AML-193 (cell line): ENCODE measurements at places on chromosomes 6 and 20.

- peak; percentile 2 for DNase-seq
These were observed 448.0 kb downstream of the EYS start for GRCh38 chr6:65259059-65259458.

- DNase-seq: no peak
These were observed 22.6 kb upstream of the SH3BGRL2 start for GRCh38 chr6:79608334-79609224.

DNA sequence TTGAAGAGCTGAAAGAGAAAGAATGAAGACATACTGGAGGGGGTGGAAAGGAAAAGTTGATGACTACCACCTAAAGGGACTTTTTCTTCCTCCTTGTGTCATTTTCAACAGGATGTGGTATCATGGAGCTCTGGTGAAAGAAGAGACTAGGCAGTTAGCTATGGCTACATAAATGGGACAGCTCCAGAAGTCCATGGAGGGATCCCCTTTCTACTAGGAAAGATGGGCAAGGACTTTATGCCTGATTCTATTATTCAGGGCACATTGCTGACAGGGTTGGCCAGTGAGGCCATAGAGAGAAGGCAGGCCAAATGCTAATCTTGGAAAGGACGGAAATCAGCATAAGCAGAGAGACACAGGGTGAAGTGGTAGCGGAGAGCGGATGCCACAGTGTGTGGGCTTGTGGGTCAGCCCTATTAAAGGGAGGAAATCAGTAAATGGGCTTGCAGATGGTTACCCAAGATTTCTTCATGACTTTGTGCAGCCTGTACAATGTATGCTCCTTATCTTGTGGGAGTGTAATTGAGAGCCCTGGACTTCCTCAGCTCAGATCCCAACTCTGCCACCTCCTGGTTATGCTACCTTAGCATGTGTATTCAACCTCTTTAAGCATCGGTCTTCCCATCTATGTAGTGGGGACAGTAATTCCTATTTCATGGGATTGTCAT, 77.4 kb upstream of the TMEM170B start:
- peak; percentile 58 for DNase-seq

DNA sequence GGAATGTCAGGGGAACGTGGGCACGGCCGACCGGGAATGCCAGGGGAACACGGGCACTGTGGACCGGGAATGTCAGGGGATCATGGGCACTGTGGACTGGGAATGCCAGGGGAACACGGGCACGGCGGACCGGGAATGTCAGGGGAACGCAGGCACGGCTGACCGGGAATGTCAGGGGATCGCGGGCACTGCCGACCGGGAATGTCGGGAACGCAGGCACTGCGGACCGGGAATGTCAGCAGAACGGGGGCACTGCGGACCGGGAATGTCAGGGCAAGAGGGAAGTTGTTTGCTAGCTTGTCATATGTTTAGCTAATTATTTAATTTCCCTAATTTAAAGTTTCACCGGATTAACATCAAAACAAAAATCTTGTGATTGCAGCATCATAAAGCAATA, 37.4 kb upstream of the BHLHE23 start:
- DNase-seq: no peak

GRCh38 chr6:125254321-125254720, 47.4 kb downstream of the HDDC2 start:
- DNase-seq: no peak

- no peak for DNase-seq
These were observed 546.3 kb upstream of the CITED2 start for GRCh38 chr6:139920776-139921100.

DNA sequence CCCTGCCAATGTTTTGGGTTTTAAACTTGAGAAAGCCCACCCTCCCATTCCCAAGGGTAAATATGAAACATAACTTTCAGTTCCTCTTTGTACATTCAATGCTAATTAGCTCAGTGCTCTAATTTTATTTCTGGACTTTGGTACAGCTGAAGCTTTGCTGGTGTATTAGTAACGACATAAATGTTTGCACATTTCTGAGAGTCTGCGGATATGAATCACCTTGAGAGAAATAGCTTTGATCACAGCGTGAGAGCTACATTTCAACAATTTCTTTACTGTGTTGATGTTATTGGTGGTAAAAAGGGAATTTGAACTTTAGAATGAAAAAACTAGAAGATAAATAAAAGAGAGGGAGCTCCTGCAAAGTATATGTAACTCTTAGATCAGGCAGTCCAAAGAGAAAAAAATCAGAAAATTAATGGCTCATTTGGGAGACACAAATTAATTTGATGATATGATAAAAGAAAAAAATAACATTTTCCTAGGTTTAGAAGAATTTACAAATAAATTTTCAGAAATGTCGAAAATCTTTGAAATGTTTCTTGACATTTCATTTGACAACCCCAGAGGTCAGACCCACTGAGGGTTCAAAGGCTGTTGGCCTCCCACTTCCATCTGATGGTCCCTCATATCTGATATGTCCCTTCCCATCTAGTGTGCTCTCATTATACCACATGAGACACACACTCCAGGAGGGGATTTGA, 38.5 kb upstream of the CAP2 start:
- no peak for DNase-seq

- no peak for DNase-seq
These were observed 58.9 kb downstream of the KIZ start for GRCh38 chr20:21184819-21185218.

DNA sequence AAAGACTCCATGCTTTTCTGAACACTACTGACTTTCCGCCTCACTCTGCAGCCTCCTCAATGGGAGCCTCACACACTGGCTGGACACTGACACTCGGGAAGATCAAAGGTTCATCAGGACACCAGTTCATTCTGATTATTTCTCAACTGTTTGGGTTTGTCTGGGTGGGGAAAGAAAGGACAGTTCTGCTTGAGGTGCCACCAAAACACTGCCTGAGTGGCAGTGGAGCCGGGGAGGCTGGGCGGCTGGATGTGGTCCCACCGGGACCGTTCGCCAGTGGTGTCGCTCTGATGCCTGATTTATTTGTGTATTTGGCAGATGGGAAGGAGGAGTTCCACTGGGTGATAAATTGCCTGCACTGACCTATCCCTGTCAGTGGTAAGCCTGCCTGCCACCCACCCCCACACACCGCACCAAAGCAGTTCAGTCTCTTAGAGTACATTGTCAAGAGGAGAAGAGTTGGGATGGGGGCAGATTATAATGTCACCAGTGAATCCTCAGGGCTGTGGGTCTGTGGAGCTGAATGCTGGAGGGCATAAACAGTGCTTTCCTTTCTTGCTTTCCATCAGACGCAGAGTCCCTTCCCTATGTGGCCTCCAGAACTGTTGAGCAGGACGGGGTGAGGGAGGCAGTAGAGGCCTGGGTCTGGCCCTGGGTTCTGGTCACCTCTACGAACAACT, 49.8 kb downstream of the EDN1 start:
- no peak for DNase-seq

DNA sequence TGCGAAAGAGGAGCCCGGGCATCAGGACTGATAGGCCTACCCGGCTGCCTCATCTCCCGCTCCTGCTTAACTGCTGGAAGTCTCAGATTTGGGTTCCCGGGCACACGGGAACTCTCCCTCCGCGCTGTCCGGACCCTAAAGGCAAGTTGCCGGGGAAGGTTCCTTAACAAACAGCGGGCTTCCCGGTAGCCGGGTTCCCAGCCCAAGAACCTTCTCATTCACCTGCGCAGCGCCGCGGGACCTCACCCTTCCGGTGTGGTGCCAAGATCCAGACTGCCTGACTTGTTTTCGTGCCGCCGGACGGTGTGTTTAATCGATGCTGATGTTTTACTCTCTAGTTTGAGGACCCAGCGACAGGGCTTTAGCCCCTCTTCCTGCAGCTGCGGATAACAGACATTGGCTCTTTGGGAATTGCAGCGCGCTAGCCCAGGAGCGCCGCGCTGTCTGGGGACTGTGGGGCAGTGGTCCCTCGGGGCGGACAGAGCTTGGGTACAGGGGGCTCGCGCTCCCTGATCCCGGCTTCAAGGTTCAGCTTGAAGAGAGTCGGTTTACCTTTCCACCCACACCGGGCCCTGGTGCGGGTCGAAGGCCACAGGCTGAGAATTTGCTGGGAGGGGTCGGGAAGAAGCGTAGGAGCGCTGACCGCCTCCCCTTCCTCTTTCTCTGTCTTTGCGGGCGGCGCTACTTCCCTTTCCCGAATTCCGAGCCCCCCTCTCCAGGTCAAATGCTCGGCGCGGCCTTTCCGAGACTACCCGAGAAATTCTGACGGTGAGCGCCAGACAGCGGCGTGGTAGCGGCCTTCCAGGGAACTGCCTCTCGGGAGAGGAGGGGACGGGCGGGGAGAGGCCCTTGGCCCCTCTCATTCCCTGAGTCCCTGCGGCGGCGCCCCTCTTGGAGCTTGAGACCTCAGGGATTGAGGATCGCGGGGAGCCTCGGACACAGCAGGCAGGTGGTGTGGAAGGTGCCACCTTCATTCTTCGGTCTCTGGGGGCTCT, 17.2 kb downstream of the ABT1 start:
- no peak for DNase-seq

GRCh38 chr6:74689601-74690000, 516.3 kb downstream of the COL12A1 start:
- no peak for DNase-seq

DNA sequence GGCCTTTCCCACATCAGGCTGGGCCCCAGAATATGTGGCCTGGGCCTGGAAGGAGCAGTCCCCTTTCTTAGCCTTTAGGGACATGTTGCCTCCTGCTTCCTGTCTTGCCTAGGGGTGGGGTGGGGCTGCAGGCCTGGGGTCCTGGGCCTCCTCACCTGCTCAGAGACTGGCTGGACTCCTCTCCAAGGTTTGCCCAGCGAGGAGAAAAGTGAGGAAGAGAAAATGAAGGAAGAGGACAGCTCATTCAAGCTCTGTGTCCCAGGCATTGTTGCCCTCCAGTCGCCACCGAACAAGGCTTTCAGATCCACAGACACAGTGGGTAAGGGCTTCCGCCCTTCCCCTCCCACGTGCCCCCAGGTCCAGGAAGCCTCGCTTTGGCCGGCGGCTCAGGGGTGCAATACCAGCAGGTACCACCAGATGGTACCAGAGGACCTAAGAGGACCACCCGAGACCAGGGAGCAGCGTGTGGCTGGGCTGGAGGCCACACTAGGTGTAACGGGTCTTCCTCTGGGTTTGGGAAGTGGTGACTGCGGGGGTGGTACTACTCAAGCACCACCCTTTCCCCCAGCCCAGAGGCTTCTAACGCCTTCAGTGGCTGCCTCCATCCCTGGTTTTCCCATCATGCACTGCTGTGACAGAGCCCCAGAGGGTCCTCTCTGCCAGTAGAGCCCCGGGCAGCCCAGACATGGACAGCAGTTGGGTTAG, 5.5 kb upstream of the BAK1 start:
- peak; percentile 60 for DNase-seq

DNA sequence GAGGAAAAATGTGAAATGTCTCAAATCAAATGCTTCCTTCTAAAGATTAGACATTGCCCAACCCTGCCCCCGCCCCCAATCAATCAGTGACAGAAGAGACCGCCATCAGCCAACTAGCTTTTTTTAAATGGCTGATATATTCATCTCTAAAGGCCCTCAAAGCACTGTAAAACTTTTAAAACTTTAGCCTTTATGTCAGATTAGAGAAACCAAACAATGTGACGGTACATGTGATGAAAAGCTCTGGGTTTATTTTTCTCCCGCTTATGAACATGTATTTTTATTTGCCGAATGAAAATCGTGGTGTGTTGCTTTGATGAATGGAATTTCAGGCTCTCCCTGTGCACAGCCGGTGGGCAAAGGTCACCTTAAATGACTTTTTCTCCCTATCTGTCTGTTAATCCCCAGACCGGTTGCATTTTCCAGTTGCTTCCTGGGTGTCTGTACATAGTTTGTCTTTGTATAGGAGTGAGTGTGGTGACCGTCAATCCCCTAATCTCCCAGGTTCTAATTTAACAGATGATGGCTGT, 38.5 kb downstream of the TBC1D7 start:
- no peak for DNase-seq

DNA sequence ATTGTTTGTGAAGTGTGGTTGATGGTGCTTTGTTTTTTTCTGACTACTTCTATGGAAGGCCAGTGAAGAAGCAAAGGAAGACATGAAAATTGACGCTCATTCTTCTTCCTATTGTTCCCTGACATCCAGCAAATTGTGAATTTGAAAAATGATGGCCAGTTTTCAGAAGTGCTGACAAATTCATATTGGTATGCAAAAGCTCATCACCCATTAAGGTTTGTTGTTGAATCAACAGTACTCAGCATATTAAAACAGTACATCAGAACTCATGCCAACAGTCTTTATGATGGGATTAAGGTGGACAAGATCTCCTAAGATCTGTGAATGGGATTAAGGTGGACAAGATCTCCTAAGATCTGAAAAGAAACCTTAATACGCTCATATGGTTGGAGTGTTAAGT, 1.0 kb upstream of the MTG2 start:
- DNase-seq: no peak

DNA sequence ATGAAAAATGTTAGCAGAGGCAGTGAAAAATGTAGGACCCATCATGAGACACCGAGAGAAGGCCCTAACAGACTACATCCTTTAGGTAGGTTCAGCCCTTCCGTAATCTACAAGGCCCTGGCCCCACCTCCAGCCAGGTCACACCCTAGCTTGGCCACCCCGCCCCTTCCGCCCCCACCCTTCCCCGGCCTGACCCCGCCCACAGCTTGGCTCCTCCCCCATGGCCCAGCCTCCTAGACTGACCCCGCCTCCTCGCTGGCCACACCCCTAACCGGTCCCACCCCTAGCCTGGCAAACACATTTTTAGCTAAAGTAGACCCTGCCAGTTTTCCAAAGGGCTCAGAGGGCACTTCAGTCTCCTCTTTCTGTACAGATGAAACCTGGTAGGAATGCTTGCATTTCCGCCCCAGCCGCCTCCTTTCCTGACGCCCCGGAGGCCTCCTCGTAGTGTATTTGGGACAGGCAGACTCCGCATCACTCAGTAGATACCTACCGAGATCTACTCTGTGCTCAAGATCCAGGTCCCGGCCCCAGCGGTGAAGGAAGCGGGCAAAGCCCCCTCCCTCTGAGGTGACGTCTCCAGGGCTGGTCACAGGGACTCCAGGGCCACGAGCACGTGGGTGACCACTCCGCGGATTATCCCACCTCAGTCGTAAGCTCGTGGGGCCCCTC, 443.5 kb downstream of the PREX1 start:
- DNase-seq: no peak

GRCh38 chr6:136859430-136859829, 37.0 kb downstream of the PEX7 start:
- peak; percentile 92 for DNase-seq

DNA sequence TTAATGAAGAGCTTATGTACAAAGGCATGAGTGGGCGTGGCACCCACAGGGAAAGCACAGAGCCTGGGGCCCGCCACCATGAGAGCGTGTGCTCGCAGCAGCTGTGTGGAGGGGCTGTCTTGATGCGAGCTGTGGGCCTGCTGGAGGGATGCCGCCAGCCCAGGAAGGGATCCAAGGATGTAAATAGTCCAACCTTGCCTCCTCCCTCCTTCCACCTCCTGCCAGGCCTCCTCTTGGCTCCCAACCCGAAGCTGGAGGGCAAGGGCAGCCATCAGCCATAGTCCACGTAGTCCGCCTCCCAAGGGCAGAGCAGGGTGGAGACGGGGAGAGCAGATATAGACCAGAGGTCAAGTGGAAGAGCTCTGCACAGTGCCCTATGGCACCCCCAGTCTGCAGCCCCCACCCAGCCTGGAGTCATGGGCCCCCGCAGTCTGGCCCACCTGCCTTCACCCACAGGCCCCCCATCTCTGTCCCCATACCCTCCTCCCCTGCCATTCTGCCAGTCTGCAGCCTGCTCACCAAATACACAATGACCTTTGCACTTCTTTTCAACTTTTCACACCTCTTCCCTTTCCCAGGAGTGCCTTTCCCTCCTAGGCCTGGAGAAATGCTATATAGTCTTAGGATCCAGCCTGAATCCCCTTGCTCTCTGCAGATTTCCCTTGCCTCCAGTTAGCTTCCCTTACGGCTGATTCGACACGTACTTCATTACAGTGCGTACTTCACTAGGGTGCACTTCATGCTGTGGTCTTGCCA, 77.1 kb downstream of the SHLD1 start:
- no peak for DNase-seq

- DNase-seq: peak; percentile 70
These were observed 511.1 kb downstream of the TENT5A start for GRCh38 chr6:81241126-81242041.
